ENCODE measurements at places on chromosomes 5 and 9.

- no peak for DNase-seq
Observed at GRCh38 chr9:127569886-127570401, 42.1 kb upstream of the STXBP1 start.

DNA sequence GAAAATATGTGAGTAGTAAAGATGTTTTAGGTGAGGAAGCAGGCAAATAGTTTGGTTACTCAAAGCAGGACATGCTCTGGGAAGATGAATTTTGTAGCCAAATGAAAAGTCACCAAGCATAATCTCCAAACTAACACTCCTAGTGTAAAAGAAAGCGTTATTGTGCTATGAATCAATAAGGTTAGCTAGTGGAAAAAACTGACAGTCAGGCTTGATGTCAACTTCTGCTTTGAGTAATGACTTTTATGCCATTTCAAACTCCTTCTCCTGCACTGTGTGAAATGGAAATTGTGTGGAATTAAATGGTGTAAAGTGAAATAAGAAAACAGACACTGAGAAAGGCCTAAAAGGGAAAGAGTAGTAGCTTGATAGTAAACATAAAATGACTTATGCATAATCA, 637.2 kb upstream of the DMAC1 start:
- DNase-seq, result no peak

DNA sequence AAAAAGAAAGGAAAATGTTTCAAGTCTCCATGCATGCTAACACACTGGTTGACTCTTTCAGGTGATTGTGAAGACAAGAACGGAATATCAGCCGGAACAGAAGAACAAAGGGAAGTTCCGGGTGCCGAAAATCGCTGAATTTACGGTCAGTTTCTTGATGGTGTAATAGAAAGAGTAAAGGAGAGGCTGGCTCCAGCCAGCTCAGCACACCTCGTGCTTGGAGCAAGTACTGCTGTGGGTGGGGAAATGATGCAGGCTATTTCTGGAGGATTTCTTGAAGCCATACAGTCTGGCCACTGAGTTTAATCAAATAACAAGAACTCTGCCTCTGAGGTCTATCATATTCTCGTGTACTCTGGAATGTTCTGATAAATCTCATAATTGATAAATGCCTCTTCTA, 18.7 kb downstream of the NSG2 start:
- no peak for DNase-seq

DNA sequence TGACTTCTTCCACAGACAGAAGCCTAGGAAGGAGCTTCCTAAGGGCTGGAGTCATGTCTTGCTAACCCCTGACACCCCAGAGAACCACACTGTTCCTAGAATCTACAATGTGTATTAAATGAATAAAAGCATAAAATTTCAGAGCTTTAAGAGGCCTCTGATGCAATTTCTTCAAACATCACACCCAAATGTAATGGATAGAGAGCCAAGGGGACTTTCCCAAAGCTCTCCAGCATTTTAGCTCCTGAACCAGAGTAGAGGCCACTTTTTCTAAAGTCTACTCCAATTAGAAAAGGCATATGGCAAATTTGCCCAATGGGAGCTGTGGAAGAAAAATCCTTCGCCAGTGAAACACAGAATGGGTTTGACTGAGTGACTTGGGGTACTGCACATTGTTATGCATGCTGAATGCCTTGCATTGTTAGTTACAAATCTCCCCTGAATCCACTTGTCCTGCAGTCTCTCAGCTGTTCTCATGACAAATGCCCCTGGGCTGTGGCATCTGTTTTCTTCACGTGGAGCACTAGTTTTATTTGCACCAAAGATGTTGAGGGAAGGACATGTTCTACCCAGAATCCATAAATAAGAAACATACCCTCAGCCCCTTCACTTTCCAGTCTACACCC, 334.0 kb downstream of the ASTN2 start:
- no peak for DNase-seq

GRCh38 chr5:72402959-72403628, 82.9 kb downstream of the PTCD2 start:
- no peak for DNase-seq

GRCh38 chr5:140602147-140602546, 30.8 kb downstream of the CD14 start:
- DNase-seq, result no peak

GRCh38 chr9:97529363-97530076, 28.1 kb downstream of the TMOD1 start:
- DNase-seq, result no peak

- no peak for DNase-seq
Observed at GRCh38 chr5:33679791-33680190, 212.0 kb downstream of the ADAMTS12 start.

DNA sequence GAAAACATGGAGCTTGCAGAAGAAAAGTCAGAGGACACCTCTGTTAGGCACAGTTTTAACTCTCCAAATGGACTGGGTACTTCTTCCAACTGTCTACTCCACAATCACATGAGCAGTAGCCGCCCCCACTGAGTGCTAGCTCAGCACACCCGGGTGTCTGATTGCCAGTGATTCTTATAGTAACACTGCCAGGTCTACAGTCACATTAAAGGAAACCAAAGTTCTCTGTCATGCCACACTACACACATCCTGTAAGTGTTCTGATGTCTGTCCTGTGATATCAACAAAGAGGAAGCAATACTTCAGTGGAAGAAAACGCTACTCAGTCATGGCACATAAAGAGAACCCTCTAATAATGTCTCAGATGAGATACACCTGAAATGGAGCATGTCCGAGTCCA, at the start of gene HAVCR2:
HAVCR2 (minus strand) TSS at position 69 of the 400 bp plus-strand sequence; CDS start at position 8, 61 bp downstream.
- no peak for DNase-seq

GRCh38 chr9:26357803-26358344, 534.7 kb downstream of the CAAP1 start:
- DNase-seq, result no peak
